B cell (primary cell): ENCODE measurements at places on chromosomes 7 and 10. TPM values are rescaled to one million over a fixed set of nuclear protein-coding genes. Genes with fewer than 3 reads are reported as not detected.

RBM48 gene
- total RNA-seq: 32.9 and 36.8 TPM in 2 replicates

TEX36 gene
- total RNA-seq: not detected in 2 replicates

POLR2J2 gene
- 53.0 and 61.1 TPM in 2 replicates for total RNA-seq

WIPF3 gene
- total RNA-seq: not detected in 2 replicates

SERPINE1 gene
- total RNA-seq: 0.07 TPM in 1 of 2 replicates, not detected in the other

HYCC1 gene
- total RNA-seq: 39.6 and 40.8 TPM in 2 replicates

NPC1L1 gene
- total RNA-seq: not detected in 2 replicates

DNA sequence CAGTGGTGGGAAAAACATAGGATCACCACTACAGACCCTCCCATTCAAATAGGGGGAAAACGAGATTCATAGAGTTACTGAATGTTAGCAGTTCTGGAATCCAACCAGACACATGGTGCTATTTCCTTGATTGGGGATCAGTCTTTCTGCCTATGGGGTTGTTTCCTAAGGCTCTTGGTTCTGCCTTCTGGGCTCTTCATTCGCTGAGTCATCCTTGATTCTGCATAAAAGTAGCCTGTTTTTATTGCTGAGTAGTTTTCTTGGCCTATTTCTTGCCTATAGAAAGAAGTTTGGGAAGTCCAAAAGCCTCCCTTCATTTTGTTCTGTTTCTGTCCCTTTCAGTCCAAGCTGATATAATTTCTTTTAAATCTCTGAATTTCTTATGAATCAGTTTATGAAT is 99.3 kb upstream of the OIT3 start:
- no peak for DNase-seq

GRCh38 chr10:114526504-114527238 is 122.4 kb upstream of the AFAP1L2 start:
- peak; percentile 96 for DNase-seq

DNA sequence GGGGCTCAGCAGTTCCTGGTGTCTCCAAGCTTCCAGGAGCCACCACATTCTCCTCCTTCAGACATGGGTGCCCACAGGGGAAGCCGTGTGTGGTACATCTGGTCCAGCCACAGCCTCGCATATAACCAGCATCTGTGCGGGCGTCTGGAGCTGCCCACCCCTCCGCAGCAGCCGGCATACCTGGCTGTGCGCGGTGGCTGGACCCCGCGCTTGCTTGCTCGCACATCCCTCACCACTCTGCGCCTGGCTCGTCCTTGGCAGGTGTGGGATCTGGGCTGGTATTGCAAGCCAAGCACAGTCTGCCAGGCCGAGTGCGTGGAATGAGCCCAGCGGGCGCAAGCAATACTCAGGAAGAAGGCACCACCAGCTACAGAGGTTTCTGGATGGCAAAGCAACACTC is 117.7 kb upstream of the MBL2 start:
- no peak for DNase-seq

DNA sequence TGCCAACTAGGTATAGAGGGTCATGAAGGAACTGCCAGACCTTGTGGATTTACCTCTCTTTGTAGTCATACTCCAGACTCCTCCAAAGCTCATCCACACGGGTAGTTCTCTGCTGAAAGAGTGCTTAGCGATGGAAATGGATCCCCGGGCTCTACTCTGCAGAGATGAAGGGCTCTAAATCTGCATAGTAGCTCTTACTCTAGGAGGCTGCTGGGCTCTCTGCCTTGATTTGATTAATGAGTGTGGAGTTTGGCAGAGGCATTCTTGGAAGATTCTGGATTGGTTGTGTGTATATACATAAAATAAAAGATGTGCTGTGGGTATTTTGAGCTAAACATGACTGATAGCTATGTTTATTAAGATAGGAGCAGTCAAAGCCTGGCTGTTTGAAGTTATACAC is 21.3 kb upstream of the CPXM2 start:
- DNase-seq: no peak

- DNase-seq: no peak
These were observed 89.3 kb downstream of the SEMA3C start for GRCh38 chr7:80829527-80829926.

GRCh38 chr10:126015413-126015812 is 119.0 kb downstream of the FANK1 start:
- no peak for DNase-seq

DNA sequence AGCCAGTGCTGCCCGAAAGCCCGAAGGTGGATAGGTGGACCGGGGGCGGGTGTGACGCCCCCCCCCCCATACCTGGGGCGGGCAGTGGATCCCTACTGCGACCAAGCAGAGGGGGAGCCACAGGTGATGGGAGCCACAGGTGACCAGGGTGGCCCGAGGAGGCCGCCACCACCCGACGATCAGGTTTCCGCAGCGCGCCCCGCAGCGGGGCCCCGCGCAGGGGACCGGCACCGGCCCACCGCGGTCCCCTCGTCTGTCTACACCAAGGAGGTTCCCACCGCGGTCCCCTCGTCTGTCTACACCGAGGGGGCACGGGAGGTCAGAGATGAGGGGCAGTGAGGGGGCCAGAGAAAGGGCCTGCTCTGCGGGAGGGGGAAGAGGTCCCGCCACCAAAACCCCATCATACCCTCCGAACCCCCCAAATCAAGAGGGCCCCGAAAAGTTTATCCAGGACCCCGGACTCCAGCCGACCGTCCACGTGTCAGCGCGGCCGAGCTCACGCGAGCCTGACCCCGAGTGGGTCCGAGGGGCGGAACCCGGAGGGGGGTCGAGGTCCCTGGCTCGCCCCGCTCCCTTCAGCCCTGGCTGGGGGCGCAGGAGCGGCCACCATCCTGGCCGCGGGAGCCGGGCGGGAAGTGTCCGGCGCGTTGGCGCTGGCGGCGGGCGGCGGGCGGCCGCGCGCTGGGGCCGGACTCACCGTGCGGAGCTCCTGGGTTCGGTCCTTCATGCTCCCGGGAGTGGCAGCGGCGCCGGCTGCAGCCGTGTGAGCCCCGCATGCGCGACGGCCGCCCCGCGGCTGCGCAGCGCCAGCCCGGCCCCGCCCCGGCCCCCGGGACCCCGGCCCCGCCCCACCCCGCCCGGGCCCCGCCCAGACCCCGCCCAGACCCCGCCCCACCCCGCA is at the start of gene STX1A:
TSS of gene STX1A (minus strand) at position 765 of the 901 bp plus-strand sequence. CDS start at position 727, 38 bp downstream.
- peak; percentile 82 for DNase-seq

DNA sequence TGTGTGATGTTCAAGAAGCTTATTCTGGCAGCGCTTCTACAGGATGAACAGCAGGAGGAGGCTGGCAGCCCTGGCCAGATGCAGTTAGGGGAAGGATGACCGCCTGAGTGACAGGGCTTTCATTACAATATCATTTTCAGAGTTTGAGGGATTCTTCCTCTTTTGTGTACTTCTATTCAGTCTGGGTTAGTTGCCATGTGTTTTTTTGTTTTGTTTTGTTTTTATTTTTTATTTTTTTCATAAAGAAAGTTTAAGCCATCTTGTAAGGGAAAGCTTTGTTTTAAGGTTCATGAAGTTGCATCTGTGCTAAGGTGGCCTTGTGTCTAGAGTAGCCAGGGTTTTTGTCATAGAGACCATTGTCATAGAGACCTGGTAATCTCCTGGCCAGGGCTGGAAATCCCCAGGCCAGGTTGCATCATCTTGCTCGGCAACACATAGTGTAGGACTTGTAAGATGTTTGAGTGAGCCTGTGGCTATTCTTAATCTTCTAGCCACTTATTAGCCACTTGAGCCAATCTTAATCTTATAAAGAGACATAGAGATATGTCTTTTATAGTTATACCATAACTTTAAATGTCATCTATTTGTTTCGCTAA is 230.5 kb upstream of the TMEM229A start:
- no peak for DNase-seq

GRCh38 chr7:97005183-97006054 is at the start of gene DLX6:
DLX6 (plus strand) TSS chr7:97005553; CDS start chr7:97005978, 425 bp downstream.
- DNase-seq: no peak

DNA sequence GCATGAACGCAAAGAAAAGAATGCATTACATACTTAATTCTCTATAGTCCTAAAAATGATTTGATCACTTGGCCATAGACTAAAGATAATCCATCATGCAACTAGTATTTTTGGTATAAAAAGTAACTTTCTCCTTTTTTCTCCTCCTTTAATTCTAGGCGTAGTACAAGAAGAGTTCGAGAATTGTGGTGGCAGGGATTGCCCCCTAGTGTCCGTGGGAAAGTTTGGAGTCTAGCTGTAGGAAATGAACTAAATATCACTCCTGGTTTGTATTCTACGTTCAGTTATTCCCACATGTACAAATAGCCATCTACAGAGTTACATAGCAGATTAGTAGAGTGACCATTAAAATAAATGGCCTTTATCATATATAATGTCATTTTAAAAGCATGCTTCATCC is 45.5 kb upstream of the HELLS start:
- no peak for DNase-seq

DNA sequence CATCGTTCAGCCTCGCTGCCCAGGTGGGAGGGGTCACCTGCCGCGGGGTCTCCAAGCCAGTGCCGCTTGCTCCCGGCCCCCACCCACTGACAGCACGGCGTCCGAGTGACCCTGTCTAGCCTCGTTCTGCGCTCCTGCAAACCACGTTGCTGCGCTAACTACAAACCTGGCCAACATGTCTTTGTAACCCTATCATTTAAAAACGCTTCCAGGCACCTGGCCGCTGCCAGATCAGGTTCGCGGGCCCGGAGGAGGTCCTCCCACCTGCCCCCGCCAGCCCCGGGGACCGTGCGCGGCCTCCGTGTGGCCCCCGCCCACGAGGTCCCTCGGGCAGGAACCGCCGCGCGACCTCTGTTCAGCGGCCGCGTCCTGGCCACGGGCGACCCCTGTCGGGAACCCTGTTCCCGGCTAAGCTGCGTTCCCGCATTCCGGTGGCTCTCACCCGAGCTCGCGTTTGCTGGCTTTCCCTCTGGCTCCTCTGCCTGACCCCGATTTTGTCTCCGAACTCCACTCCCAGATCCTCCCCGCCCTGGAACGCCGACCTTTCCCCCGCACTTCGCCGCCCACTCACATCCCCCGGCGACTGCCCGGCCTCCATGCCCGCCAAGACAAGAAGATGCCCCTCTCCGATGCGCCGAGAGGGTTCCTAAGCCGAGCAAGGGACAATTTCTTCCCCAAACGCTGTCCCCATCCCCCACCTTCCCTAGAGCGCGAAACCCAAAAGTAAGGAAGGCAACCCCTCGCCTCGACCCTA is 2.4 kb downstream of the SFMBT2 start:
- DNase-seq: peak; percentile 70

DNA sequence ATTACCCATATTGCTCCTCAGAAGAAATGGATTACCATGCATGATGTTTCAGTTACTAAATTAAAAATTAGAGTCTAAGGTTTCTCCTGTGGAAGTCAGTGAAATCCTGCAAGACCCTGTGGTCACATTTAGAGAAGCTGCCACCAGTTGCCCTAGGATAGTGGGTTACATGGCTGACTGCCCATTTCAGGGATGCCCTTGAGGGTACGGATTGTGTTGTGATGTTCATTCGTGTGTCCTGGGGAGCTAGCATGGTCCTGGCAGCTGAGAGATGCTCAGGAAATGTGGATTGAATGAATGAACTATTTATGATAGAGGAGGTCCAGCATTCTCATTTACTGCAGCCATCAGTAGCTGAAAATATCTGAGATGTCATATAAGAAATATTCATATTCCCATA is 55.1 kb downstream of the TMEM178B start:
- no peak for DNase-seq

DNA sequence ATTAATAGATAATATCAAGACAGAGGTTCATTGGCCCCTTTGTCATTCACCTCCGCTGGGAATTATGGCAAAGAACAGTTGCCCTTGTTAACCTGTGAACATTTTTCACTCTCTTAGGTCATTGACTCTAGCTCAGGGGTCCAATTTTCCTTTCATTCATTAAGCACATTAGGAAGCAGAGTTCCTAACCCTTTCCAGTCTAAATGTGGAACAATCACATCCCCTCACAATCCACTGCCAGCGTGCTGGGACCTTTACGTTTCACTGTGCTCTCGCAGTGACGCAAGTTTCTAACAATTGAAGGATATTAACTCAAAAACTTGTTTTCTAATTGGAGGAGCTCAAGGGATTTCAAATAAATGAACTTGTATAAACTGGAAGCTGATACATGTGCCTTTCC is 79.3 kb upstream of the MEOX2 start:
- DNase-seq: no peak

- no peak for DNase-seq
These were observed 164.6 kb upstream of the GRM3 start for GRCh38 chr7:86479144-86479543.

DNA sequence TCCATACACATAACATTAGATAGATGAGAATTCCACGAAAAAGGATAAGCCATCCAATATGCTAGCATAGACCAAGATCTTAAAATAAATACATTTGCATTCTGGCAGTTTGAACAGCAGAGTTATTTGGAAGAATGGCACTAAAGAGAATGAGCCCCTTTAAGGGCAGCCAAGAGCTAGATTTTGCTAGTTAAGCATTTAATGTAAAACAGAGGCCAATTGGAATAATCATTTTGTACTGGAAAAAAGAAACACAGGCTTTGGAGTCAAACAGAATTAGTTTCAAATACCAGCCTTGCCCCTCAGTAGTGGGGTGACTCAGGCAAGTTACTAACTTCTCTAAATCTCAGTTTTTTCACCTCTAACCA is 56.2 kb downstream of the LRRTM3 start:
- no peak for DNase-seq
